Gastroesophageal sphincter (tissue), 4 donors: ENCODE measurements at places on chromosomes 3 and 15. TPM values are rescaled to one million over a fixed set of nuclear protein-coding genes. Genes with fewer than 3 reads are reported as not detected.
A peak's percentile ranks its signal among the peaks of the same experiment; 100 is the strongest.

SLC2A2 gene
- total RNA-seq: not detected

ARNT2 gene
- 8.2 TPM for total RNA-seq

GPR27 gene
- total RNA-seq: 2.1 TPM

WDR93 gene
- total RNA-seq: not detected

DUSP7 gene
- total RNA-seq: 16.0 TPM

ITGA11 gene
- total RNA-seq: 8.3 TPM

TMC3 gene
- 0.37 TPM for total RNA-seq

GABRB3 gene
- 4.3 TPM for total RNA-seq

GRCh38 chr15:71288348-71288955 lies 173.2 kb downstream of the THSD4 start:
- no peak for ATAC-seq

DNA sequence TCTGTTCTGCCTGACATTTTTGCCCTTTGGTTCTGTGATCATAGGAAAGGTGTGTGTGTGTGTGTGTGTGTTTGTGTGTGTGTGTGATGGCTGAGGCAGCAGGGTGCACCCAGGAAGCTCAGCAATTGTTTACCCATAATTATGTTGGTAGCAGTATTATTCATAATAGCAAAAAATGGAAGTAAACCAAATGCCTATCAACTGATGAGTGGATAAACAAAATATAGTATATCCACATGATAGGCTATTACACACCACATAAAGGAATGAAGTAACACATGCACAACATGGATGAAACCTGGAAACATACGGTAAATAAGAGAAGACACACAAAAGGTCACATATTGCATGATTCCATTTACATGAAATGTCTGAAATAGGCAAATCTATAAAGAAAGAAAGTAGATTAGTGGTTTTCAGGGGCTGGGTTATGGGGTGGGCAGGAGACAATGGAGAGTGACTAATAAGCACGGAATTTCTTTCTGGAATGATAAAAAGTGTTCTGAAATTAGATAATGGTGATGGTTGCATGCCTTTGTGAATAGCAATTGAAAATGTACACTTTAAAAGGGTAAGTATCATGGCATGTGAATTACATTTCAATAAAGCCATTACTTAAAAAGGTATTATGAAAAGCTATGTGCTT lies 167.2 kb downstream of the POLR2M start:
- no peak for ATAC-seq

DNA sequence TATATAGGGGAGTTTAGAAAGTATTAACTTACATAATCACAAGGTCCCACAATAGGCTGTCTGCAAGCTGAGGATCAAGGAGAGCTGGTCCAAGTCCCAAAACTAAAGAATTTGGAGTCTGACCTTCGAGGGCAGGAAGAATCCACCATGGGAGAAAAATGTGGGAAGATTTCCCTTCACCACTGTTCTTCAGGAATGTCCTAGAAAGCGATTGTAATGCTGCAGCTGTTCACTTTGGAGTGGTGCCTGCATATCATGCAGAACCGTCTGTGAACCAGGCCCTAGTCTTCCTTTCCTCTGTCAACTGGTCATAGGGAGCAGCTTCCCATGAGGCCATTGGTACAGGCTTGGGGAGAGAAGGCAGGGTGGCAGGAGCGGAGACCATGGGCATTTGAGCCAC lies 497.9 kb upstream of the ARPP21 start:
- ATAC-seq: no peak

DNA sequence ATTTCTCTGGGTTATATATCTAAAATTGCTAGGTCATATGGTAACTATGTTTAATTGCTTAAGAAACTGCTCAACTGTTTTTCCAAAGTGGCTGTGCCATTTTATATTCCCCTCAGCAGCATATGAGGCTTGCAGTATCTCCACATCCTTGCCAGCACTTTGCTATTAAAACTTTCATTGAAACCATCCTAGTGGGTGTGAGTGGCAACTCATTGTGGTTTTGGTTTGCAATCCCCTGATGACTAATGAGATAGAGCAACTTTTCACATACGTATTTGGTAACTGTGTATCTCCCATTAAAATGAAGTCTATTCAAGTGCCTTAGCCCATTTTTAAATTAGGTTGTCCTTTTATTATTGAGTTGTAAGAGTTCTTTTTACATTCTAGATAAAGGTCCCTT lies 17.3 kb downstream of the KPNA1 start:
- ATAC-seq: no peak

DNA sequence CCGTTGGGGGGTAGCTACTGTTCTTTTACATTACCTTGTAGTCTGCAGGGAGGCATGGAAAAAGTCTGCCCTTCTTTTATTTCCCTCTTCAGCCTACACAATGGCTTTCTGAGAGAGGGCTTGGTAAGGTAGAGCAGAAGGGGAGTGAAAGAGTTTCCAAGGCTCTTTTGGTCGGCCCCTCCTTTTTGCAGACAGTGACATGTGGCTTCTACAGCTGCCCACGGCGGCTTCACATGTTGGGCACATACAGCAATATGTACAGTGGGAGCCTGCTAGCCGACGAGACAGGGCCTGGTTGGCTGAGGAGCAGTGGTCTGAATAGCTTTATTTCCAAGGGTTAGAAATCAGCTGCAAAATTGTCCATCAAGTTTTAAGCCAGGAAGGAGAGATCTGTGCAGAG lies 4.0 kb downstream of the INAFM2 start:
- no peak for ATAC-seq

GRCh38 chr3:167884481-167884880 lies 149.0 kb downstream of the SERPINI1 start:
- ATAC-seq: no peak

DNA sequence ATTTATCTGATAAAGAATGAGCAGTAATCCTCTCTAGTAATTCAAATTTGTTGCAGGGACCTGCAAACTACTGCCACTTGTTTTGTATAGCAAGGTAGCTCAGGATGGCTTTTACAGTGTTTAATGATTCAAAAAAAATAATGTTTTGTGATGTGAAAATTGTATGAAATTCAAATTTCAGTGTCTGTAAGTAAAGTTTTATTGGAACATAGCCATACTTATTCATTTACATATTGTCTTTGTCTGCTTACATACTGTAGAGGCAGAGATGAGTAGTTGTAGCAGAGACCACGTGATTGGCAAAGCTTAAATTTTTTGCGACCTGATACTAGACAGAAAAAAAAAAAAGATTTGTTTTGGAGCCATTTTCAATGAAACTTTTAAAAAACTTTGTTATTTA lies 6.5 kb upstream of the UTS2B start:
- no peak for ATAC-seq

- no peak for ATAC-seq
Measured at GRCh38 chr3:87363721-87364120, 87.3 kb upstream of the POU1F1 start.

- no peak for ATAC-seq
Measured at GRCh38 chr3:185713015-185713414, 111.8 kb downstream of the IGF2BP2 start.

DNA sequence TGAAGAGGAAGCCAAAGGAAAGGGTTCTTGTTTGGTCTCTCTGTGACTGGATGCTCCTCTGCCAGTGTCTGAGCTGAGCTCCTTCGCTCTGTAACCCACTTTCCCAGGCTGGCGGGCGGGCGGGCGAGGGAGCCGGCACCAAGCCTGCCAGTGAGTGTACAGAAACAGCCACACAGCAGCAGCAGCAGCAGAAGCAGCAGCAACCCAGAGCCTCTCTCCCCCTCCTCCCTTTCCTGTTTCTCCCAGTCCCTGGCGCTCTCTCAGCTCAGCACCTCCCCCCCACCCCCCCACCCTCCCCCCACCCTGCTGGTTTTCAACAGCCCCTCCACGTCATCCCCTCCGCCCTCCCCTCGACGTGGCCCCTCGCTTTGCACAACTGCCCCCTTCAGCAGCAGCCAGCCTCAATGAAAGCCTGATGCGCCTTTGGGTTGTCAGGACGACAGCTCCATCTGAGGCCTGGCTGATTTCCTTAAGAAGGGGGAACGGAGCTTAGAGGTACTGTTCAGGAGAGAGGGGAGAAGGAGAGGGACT lies at the start of gene LSAMP:
Gene LSAMP (minus strand): TSS at position 177 of the 531 bp plus-strand sequence.
- peak; percentile 34 for ATAC-seq

GRCh38 chr3:124602980-124603627 lies 127.1 kb upstream of the UMPS start:
- no peak for ATAC-seq
